ENCODE measurements at places on chromosomes 5 and 9.

GRCh38 chr5:43616535-43616934, 13.6 kb downstream of the NNT start:
- no peak for DNase-seq

DNA sequence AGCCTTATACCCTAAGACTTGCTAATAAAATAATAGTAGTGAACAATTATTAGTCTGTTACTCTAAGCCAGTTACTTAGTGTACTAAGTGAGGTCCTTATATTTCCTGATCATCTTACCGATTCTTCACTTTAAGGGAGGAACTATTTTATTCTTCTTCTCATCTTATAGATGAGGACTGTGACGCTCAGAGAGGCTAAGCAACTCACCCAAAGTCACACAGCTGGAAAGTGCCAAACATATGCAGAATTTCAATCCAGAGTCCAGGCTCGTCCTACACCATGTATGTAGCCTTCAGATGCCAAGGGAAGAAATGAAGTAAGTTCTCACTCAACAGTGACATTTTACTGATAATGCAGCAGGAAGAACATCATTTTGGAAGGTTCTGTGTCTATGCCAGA, 34.4 kb upstream of the ARAP3 start:
- DNase-seq, result no peak

- DNase-seq, result no peak
Measured at GRCh38 chr5:117065800-117066199, 491.2 kb upstream of the SEMA6A start.

- no peak for DNase-seq
Measured at GRCh38 chr5:35956429-35956828, 18.0 kb upstream of the CAPSL start.

DNA sequence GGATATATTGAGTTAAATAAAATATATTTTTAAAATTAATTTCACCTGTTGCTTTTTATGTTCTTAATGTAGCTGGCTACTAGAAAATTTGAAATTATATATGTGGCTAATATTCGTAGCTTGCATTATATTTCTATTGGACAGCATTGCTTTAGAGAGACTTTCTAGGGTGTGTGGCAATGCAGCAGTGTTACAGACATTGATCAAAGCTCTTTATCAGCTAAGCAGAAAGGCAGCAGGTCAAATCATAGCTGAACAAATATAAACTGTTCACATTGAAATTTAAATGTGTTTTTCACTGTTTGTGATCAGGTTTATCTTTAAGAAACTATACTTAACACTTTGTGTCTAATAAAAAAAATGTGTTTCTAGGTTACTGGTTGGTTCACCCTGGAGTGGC, 52.6 kb downstream of the ITGA2 start:
- DNase-seq, result no peak

GRCh38 chr9:4986296-4986695, 1.2 kb downstream of the JAK2 start:
- DNase-seq, result no peak

DNA sequence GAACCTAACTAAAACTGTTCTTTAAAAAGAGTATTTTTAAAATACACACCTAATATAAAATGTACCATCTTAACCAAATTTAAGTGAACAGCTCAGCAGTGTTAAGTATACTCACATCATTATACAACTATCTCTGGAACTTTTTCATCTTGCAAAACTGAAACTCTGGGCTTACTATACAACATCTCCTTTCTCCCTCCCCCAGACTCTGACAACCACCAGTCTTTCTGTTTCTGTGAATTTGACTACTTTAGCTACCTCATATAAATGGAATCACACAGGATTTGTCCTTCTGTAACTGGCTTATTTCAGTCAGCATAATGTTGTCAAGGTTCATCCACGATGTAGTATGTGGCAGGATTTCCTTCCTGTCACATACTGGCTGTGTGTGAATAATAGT, 93.5 kb downstream of the FOXD1 start:
- DNase-seq, result no peak

- no peak for DNase-seq
Measured at GRCh38 chr9:88537761-88538091, 2.7 kb downstream of the NXNL2 start.

DNA sequence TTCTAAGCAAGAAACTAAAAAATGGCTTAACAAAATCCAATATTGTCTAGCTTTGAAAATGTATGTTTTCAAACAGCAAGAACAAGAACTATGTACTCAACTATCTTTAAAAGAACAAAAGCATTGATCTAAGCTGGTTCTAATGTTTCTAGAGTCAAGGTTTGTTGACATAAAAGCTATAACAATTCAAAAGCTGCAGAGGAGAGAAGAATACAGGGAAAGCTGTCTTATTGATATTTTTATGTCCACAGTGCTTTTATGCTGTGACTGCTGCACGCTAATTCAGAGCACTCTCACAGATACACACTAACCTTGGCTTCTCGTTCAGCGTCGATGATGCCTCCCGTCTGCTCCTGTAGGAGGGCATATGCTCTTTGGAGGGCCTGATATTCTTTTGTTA, 129.5 kb upstream of the DPYSL3 start:
- DNase-seq, result no peak

DNA sequence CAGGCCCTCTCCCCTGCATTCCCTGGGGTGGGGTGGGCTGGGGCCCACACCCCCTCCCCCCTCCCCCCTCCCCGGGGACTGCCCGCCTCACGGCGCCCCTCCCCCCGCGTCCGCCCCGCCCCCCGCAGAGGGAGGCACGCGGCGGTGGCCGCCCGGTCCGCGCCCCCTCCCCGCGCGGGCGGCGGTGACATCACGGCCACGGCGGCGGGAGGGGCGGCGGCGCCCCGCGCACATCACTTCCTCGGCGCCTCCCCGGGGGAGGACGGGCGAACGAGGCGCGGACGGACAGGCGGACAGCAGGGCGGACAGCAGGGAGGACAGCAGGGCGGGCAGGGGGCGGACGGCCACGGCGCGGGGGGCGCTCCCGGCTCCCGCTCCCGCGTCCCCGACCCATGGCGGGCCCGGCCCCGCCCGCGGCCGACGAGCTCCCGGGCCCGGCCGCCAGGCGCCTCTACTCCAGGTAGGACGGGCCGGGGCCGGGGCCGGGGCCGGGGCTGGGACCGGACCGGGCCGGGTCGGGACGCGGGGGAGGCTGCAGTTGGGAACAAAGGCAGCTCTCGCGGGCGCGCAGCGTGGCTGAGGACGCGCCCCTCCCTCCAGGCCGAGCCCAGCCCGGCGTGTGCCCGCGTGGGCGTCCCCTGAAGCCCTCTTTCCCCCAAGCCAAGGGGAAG, at the start of gene GPSM1:
Gene GPSM1 (plus strand): TSS at position 236 of the 671 bp plus-strand sequence. CDS start 157 bp downstream, at position 393.
- DNase-seq, result peak; percentile 35

- DNase-seq, result no peak
Measured at GRCh38 chr5:3417376-3417943, 178.2 kb upstream of the IRX1 start.

Measured in stimulated activated CD4-positive, alpha-beta T cell treated with anti-CD3 and anti-CD28 coated beads, Interleukin-2, amount 100 ng/mL, for 24 hours (primary cell).